Pericardium fibroblast (primary cell): ENCODE measurements at places on chromosomes 4 and X. TPM values are rescaled to one million over a fixed set of nuclear protein-coding genes. Genes with fewer than 3 reads are reported as not detected.

Gene NUP62CL
- total RNA-seq, result not detected in 2 replicates

Gene CXCL11
- not detected in 2 replicates for total RNA-seq

Gene DKK2
- total RNA-seq, result not detected in 2 replicates

Gene GNRHR
- not detected in 2 replicates for total RNA-seq

Gene PHF8
- total RNA-seq, result 7.9 and 19.2 TPM in 2 replicates

Gene WNK3
- 1.2 and 1.4 TPM in 2 replicates for total RNA-seq

Gene CFAP299
- total RNA-seq, result not detected in 2 replicates

Gene HPGDS
- not detected in 2 replicates for total RNA-seq

Gene ZXDB
- 9.4 and 10.9 TPM in 2 replicates for total RNA-seq
